Activated CD4-positive, alpha-beta T cell treated with anti-CD3 and anti-CD28 coated beads, Interleukin-2, amount 50 U/mL, for 24 hours (primary cell): ENCODE measurements at places on chromosomes 11 and 22.

- no peak for DNase-seq
Observed at GRCh38 chr11:55732936-55733335, 40.3 kb upstream of the OR5D13 start.

GRCh38 chr11:66066751-66067150 lies 3.3 kb upstream of the PACS1 start:
- no peak for DNase-seq

GRCh38 chr11:18452927-18453326 lies 2.7 kb upstream of the LDHAL6A start:
- no peak for DNase-seq

- DNase-seq = peak; percentile 73
Observed at GRCh38 chr11:44568658-44569473, 3.4 kb downstream of the CD82 start.

GRCh38 chr11:35683728-35684339 lies 21.3 kb downstream of the TRIM44 start:
- DNase-seq = no peak

DNA sequence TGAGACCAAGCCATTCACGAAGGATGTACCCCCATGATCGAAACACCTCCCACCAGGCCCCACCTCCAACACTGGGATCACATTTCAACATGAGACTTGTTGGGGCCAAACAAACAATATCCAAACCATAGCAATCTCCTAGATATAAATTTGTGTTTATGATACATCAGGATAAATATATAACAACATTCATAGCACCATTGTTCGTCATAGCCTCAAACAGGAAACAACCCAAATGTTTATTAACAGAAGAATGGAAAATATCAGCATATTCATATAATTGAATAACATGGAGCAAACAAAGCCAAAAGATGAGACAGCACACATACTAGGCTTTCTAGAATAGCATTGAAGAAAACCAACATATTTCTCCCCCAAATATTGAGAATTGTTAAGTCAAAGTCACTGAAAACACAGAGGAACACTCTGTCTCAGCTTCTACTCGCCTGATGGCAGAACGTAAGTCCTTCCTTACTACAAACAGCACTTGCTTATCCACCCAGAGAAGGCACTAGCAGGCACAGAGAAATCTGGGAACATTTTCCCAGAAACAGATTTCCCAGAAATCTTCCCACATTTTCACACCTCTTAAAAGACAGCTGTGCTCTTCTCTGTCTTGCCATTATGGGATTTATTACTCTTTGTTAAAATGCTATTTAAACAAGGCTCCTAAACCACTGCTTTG lies 8.1 kb upstream of the GDPD4 start:
- no peak for DNase-seq

GRCh38 chr22:36934418-36935312 lies 21.2 kb downstream of the CSF2RB start:
- DNase-seq = no peak

GRCh38 chr11:22787551-22788162 lies 41.9 kb downstream of the SVIP start:
- no peak for DNase-seq

DNA sequence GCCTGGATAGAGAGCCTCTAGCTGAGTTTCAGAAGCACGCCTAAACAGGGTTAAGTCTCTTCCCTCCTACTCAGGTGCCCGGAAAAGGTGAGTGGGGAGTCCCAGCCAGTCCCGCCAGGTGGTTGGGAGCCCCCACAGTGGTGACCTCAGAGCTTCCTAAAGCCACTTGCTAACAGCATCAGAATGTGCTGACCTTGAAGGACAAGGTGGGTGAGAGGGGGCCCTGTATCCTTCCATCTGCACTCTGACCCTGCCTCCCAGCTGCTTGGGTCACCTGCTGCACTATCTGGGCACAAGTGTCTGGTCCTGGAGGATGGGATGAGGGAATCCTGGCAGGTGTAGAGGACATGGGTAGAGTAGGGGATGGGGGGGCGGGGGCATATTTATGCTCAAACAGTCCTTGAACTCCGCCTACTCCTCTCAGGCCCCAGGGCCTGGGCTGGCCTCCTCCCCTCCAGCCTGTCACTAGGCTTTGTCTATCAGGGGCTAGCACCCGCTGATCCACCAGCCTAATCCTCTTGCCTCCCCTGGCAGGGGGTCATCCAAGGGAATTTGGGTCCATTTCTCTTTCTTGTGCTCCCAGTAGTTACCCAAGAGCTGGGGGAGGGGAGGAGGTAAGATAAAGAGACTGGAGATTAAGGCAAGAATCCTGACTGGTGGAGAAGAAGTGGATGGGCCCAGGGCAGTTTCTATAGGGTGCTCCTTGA lies 3.4 kb downstream of the USP2 start:
- DNase-seq = no peak

- DNase-seq = no peak
Observed at GRCh38 chr11:119584193-119585042, 144.6 kb downstream of the NECTIN1 start.

DNA sequence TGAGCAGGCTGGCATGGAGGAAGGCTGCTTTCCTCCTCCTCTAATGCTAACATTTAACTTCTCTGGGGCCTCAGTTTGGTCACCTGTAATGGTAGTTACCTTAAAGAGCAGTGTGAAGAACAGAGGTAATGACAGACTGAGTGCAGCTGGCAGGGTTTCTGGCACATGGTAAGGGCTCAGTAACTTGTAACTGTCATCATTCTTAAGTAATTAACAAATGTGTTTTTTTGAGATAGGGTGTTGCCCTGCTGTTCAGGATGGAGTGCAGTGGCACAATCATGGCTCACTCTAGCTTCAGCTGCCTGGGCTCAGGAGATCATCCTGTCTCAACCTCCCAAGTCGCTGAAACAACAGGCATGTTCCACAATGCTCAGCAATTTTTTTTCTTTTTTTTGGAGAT lies 242.0 kb upstream of the SYN3 start:
- no peak for DNase-seq

GRCh38 chr11:123344790-123345357 lies 85.2 kb upstream of the GRAMD1B start:
- DNase-seq = no peak
